Choroid plexus epithelial cell (primary cell): ENCODE measurements at places on chromosomes 2 and 18.

GRCh38 chr18:24726727-24727492 is 266.5 kb downstream of the HRH4 start:
- peak; percentile 90 for DNase-seq

- DNase-seq = no peak
These were observed 92.1 kb downstream of the SH3BP4 start for GRCh38 chr2:235043762-235044500.

- DNase-seq = no peak
These were observed 44.4 kb upstream of the LRRTM4 start for GRCh38 chr2:77566582-77566981.

DNA sequence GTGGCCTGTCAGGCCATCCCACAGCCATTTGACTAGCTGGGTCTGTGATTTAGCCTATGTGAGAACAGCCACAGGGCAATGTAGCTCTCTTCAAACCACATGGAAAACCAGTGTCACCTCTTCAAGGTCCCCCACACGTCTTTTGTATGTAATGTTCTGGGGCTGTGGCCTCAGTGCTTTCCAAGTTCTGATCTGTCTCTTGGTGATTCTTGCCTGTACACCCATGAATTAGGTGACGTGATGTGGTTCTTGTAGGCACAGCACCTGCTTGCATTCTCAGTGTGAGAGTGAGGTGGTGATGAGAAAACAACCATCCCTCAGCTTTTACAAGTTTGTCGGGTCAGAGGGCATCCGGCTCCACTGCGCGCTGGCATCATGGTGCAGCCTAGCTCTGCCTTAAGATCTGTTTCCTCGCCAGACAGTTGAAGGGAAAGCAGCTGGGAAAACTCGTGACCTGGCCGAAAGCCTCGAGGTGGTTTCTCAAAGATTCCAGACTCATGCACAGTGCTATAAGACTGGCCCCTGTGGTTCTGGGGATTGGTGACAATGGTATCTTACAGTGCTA is 125.8 kb downstream of the TANC1 start:
- peak; percentile 63 for DNase-seq

DNA sequence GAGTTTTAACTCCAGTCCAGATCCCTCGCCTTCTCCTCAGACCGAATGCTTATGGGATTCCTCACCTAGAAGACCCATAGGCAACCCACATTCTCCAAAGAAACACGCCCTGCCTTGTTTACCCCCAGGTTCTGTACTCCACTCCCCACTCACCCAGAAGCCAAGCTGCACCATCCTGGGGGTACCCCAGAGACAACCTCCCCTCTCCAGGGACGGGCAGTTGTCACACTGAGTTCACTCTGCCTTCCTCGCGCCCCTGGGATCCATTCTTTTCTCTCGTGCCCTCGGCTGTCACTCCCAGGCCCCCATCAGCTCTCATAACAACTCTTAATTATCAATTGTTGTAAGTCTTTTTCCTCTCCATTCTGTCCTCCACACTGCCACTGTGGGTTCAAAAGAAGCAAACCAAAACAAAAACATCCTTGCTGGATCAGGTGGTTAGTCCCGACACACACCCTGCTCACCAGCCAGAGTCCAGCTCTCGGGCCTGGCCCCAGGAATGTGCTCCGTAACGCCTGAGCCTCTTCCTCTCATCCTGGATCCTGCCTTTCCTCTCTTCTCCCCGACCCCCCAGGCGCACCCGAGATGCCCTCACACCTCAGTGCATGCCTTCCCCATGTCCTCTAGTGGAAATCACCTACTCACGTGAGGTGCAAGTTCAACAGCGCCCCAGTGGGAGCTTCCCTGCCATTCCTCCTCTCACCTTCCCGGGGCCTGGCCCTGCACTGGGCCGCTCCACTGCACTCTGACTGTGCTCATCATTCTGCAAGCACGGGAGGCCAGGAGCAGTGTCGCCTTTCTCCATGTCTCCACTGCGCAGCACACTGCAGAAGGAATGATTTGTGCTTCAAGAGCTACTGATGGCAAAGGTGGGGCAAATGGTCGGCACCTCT is 20.7 kb downstream of the COX7A2L start:
- DNase-seq = no peak

DNA sequence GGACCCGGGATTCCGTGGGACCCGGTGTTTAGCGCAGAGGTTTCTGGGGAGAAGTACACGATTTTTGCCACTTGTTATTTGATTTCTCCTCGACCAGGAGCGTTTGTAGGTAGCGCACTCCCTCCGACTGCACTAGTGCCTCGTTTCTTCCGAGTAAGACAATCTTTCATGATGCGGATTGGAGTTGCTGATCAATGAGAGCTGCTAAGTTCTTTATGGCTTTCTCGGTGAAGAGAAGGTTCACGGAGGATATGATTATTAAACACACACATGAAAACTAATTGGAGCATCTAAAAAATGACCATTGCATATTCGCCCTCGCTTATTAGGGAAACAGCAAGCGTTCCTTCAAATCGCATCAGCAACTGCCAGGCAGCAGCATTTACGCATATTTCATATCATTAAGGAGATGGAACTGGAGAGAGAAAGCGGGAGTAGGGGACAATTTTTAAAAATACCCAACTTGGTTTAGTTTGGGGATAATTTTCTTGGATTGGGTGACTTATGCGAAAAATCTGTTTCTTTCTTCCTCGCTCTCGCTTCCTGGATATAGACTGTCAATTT is 616 bp downstream of the EML6 start:
- peak; percentile 41 for DNase-seq

DNA sequence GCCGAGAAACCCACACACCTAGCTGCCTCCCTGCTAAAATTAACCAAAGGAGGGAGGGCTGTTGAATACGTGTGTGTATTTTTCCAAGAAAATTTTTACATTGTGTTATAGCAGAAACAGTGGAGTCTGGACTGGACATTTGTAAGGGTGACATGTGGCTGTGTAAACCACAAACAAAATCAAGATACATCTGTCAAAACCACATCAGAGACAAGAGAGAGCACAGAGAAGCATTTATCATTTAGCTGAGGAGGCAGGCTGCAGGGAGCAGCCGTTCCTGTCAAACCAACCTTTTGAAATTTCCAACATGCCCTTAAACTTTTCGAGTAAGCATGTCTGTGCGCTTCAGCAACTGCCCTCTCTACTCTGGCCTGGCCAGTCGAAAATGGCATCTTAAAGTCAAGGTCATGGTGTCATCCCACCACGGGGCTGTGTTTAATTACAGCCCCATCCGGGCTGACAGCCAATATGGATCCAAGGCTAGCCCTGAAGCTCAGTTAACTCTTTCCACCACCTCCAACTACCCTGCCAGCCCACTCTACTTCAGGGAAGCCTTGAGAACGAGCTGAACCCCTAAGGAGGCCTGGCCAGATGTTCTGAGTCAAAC is 8.4 kb downstream of the BCL11A start:
- no peak for DNase-seq

- no peak for DNase-seq
These were observed 57.0 kb downstream of the FAM168B start for GRCh38 chr2:131036269-131036668.

- no peak for DNase-seq
These were observed 114.9 kb downstream of the GALNT13 start for GRCh38 chr2:153986488-153987229.

GRCh38 chr2:109335631-109336176 is 206.7 kb downstream of the SH3RF3 start:
- DNase-seq = peak; percentile 74

- no peak for DNase-seq
These were observed 34.2 kb downstream of the GRHL1 start for GRCh38 chr2:9985531-9986328.

DNA sequence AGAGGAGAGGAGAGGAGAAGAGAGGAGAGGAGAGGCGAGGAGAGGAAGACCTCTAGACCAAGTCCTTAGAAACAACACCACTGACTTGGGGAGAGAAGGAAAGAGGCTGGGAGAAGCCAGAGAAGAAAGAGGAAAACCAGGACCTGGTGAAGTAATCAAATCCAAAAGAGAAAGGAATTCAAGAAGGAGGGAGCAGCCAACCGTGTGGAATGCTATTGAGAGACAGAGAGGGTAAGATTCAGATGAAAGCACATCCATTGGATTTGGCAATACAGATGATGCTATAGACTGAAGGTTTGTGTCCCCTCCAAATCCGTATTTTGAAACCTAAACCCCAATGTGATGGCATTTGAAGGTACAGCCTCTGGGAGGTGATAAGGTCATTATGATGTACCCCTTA is 50.7 kb downstream of the GALNT14 start:
- no peak for DNase-seq

- no peak for DNase-seq
These were observed 103.1 kb downstream of the L3MBTL4 start for GRCh38 chr18:6311456-6312215.

DNA sequence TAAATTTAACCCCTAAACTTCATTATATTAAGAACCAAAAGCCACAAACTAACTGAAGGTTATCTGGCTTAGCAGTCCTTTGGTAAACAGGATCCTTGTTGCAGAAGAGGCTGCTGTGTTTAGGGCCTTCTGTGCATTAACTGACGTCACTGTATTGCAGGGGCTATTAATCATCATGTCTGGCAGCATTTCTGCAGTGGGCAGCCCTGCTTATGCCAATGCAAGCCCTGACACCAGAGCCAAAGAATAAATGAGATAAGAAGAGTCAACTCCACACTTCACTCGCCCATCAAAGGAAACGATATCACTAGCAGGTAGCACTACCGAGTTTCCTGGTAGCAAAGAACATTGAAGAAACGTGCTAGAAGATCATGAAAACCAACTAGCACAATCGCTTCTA is 110.6 kb downstream of the PLEKHM3 start:
- DNase-seq = no peak

GRCh38 chr2:238397356-238397755 is 29.4 kb upstream of the ASB1 start:
- DNase-seq = no peak

DNA sequence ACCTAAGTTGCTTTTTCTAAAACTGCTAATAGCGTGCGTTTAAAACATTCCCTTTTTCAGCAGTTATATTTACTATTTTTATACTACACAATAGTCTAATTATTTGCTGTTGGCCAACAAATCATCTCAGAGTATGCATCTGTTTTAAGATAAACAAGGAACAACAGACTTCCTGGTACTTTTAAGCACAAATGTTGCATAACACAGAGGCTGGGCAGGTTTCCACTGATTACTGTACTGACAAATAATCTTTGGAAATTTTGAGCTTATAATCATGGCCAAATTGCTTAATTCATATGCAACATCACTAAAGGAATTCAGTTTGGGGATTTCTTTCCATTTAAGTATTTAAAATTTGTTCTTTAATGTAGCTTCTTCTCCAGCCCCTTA is 737.4 kb upstream of the SALL3 start:
- DNase-seq = no peak

- DNase-seq = peak; percentile 4
These were observed 211.4 kb upstream of the SMIM21 start for GRCh38 chr18:75638776-75639471.

DNA sequence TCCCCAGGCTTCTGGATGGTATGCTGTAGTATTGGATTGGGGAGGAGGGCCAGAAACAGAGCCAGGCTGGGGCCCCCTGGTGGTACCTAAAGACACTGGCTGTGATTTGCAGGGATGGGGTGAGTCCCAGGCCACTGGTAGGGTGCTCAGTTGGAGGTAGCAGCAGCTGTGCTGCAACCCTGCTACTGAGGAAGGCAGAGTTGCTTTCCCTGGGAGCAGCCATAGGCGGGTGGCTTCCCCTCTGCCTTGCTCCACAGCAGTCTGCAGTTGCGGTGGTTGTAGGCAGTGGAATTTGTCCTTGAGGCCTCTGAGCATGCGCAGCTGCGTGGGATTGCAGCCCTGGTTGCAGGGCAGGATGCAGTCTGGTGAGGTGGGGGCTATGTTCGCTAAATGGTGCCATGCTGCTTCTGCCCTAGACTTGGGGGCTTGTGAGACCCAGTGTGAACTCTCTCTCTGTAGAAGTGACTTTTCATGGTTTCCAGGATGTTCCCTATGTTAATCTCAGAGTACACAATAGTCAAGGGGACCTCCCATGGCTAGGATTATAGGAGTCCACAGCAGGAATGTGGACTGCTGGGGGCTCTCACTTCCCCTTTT is 443.5 kb downstream of the XIRP2 start:
- peak; percentile 49 for DNase-seq

DNA sequence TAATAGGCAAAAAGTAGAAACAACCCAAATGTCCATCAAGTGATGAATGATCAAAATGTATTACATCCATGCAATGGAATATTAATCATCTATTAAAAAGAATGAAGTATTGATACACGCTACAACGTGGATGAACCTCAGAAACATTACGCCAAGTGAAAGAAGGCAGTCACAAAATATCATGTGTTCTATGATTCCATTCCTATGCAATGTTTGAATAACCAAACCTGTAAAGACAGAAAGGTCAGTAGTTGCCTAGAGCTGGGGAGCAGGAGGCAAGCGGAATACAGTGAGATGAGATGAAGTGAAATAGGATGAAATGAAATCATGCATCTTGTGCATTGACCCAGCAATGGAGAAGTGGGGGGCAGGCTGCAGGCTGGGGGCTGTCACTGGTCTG is 17.9 kb upstream of the COL6A3 start:
- no peak for DNase-seq

- DNase-seq = peak; percentile 84
These were observed 15.4 kb downstream of the NAB1 start for GRCh38 chr2:190664240-190664639.

DNA sequence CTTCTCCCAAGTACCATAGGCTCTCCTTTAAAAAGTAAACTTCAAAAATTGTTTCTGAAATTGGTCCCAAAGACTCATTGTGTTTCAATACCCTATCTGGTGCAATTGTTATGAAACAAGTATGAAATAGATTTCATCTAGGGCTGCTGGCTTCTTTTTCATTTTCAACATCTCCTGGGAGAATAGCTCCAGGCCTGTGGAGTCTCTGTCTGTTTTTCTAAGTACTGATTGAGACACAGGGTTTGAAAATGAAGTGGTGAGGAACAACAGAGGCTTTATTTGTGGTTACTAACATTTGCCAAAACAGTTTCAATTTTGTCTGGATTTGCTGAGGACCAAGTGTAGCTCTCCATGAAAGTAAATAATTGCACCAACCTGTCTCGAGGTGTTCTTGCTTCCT is 315.9 kb upstream of the LRATD1 start:
- no peak for DNase-seq

- no peak for DNase-seq
These were observed 204.1 kb downstream of the CELF4 start for GRCh38 chr18:37361335-37362157.

GRCh38 chr2:37880551-37880950 is 44.5 kb upstream of the RMDN2 start:
- no peak for DNase-seq

DNA sequence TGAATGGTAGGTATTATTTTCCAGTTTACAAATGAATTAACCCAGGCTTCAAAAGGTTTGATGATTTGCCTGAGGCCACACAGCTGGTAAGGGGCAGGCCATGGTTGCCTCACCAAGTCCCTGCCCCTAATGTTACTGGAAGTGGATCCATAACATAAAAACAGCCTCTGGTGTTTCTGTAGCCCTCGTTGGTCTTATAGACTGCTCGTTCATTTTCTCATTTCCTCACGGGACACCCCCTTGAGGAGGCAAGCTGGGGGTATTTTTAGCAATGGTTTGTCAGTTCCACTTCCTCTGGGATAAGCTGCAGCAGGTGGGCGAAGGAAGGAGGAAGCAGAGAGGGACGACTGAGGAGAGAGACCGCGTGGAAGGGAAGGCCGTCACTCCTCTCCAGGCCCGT is 32.9 kb upstream of the NDUFV2 start:
- DNase-seq = no peak
